ENCODE measurements at places on chromosomes 4 and X. TPM values are rescaled to one million over a fixed set of nuclear protein-coding genes. Genes with fewer than 3 reads are reported as not detected.

Gene WDFY3
- total RNA-seq: 1.3 TPM

Gene ZAR1
- not detected for total RNA-seq

Gene ALAS2
- not detected for total RNA-seq

Gene UGT2B15
- total RNA-seq: not detected

Gene SLIT2
- total RNA-seq: not detected
